RWPE2 (cell line): ENCODE measurements at places on chromosomes 1 and 21.

DNA sequence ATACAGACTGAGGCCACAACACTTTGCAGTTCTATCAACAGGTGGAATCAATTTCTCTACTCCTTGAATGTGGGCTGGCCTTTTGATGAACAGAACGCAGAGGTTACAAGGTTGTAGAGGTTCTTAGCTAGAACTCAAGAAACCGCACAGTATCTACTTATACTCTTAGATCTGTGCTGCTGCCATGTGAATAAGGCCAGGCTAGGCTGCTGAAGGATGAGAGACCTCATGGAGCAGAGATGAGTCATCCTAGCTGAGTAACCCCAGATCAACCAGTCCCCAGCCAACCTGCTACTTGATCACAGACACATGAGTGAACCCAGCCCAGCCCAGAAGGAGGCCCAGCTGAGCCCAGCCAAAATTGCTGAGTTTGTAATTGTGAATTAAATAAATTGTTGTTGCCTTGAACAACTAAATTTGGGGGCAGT, 35.3 kb upstream of the BCAR3 start:
- no peak for DNase-seq
- H3K27me3 ChIP-seq, result no peaks in the 10 kb centered on the region
- H3K4me3 ChIP-seq, result no peak overlapping the region

DNA sequence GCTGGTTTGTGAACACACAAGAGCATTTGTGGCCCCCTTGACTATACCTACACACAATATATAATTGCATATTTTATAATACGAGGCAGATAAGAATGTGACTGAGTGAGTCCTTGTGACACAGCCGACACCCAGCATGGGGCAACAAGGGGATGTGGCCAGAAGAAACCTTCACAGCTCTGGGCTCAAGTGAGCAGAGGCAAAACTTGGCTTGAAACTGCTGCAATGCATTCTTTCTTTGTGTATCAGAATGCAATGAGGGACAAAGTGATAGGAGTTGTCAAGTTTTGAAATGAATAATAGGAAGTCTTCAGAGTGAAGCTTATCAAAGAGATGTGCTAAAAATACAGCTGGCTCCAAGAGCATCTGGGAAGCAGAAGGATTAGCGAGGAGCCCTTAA, 124.0 kb upstream of the C8B start:
- no peaks in the 10 kb centered on the region for H3K4me1 ChIP-seq
- H3K27ac ChIP-seq, result no peak overlapping the region
- no peak overlapping the region for H3K4me3 ChIP-seq
- DNase-seq, result no peak

DNA sequence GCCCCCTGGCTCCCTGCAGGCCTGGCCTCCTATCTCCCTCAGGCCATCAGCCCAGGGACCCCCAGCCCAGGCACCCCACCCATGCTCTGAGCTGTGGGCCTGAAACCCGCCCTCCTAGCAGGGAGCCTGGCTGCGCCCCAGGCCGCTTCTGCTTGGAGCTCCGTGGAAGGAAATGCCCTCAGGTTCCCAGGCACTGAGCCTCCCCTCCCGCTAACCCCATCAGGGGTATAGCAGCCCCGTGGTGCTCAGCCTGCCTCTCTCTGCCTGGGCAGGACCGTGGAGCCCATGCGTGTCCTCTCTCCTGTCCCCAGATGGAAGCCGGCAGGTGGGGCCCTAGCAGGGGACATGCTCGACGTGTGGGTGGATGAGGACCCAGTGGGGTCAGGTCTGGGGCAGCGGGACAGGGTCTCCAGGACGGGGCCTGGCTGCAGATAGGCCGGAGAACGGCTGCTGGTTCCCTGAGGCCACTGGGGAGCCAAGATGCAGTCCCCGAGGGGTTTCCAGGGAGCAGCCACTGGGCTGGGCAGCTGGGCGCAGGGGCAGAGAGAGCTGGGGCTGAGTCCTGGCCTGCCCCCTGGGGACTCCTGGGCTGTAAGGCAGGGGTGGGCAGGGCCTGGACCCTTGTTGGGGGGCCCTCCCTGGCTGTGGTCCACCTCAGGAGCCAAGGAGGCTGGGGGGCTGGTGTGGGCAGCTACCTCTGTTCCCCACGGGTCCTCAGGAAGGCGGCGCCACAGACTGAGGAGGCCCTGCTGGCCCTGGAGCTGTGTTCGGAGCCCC, 75.5 kb downstream of the MORN1 start:
- H3K4me3 ChIP-seq, result no peak overlapping the region
- peak overlapping the region; percentile 71 for H3K27ac ChIP-seq
- no peak for DNase-seq
- H3K27me3 ChIP-seq, result no peaks in the 10 kb centered on the region
- H3K36me3 ChIP-seq, result no peaks in the 10 kb centered on the region
- H3K4me1 ChIP-seq, result no peaks in the 10 kb centered on the region

DNA sequence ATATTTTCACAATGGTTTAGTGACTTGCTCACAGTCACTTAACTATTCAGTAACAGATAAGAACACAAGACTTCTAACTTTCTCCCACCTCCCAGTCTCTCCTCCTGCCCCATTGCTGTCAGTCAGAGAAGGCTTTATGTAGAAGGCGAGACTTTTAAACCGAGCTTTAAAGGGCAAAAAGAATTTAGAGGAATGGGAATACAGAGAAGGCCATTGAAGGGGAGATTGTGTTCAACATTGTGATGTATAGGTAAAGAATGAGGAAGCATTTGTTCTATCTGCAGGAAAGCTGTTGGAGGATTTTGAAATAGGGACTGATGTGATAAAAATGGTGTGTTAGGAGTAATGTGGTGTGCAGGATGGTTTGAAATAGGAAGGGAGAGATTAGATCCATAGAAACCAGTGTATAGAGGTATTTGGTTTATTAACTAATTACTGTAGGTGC, 7.3 kb downstream of the POU2F1 start:
- no peak overlapping the region for H3K4me3 ChIP-seq
- DNase-seq, result no peak
- peaks cover 27% of the 10 kb centered on the region for H3K4me1 ChIP-seq
- H3K36me3 ChIP-seq, result no peaks in the 10 kb centered on the region
- H3K27me3 ChIP-seq, result no peaks in the 10 kb centered on the region

DNA sequence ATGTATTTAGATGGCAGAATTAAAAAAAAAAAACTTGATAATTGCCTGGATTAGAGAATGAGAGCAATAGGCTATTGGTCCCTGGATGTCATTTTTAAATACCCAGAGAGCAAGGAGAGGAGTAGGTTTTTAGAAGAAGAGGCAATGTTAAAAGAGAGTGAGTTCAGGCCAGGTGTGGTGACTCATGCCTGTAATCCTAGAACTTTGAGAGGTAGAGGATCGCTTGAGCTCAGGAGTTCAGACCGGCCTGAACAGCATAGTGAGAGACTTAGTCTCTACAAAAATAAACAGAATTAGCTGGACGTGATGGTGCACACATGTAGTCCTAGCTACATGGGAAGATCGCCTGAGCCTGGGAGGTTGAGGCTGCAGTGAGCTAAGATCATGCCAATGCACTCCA, 15.9 kb upstream of the MUTYH start:
- no peaks in the 10 kb centered on the region for H3K27me3 ChIP-seq
- no peak for DNase-seq
- H3K4me1 ChIP-seq, result peaks cover 10% of the 10 kb centered on the region
- H3K27ac ChIP-seq, result no peak overlapping the region
- H3K4me3 ChIP-seq, result no peak overlapping the region

DNA sequence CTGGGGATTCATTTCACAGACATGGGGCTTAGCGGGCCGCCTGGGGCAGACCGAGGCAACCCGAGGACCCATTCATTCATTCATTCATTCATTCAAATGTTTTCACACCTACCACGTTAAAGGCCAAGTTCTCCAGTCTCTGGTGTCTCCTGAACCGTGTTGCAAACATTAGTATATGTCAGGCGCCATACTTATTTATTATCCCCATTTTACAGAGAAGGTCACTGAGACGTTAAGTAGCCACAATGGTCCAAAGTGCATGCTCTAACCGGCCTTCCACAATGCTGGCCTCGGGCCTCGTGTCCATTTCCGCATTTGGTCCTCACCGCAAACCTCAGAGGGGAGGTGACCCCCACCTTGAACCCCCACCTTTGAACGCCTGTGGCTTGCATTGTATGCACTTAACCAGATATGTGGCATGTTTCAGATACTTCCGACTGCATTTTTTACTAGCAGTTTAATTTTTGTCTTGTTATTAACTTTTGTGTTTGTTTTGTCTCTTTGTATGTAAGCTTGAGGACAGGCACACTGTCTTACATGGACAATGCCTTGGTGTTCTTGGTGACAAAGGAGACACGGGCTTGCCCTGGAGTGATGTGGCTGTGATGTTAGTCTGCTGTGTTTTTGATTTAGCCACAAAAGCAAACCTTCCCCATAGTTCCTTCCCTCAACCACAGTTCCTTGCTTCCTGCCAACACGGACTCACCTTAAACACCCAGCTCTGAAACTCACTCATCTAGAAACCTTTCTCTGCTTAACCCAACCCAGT, 1.2 kb upstream of the IFFO2 start:
- H3K4me3 ChIP-seq, result no peak overlapping the region
- H3K27me3 ChIP-seq, result no peaks in the 10 kb centered on the region
- peaks cover 16% of the 10 kb centered on the region for H3K36me3 ChIP-seq
- no peak for DNase-seq
- peaks cover 15% of the 10 kb centered on the region for H3K4me1 ChIP-seq
- H3K27ac ChIP-seq, result no peak overlapping the region

GRCh38 chr1:13510499-13510898, 3.3 kb downstream of the LRRC38 start:
- H3K4me3 ChIP-seq, result no peak overlapping the region
- DNase-seq, result no peak

DNA sequence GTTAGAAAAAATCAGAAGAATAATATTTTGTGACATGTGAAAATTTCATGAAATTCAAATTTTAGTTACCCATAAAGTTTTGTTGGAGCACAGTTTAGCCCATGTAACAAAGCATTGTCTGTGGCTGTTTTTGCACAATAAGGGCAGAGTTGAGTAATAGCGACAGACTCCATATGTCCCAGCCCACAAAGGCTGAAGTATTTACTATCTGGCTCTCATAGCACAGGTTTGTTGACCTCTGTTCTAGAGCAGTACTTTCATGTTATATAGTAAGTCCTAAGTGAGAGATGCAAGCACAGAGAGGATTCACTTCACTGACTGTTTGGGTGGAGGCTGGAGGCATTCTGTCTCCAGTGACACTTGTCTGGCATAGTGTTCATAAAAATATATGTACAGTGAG, 6.8 kb downstream of the LAMC1 start:
- peaks cover 66% of the 10 kb centered on the region for H3K4me1 ChIP-seq
- peaks cover 74% of the 10 kb centered on the region for H3K36me3 ChIP-seq
- peak overlapping the region; percentile 99 for H3K27ac ChIP-seq
- no peaks in the 10 kb centered on the region for H3K27me3 ChIP-seq

DNA sequence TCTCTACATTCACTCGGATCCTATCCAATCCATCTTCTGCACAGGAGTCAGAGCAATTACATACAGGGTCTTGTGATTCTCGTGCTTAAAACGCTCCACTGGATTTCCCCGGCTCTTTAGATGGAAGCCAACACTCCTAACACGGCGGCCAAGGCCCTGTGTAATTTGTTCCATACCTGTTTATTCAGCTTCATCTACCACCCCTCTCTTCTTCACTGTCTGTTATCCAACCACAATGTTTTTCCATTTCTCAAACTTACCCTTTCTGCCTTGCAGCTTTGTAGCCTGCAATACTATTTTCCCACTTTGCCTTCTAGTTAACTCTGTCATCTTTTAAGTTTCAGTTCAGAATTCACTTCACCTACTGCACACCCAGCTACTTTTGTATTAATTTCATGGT, 249.6 kb upstream of the USP25 start:
- H3K27me3 ChIP-seq, result no peaks in the 10 kb centered on the region
- no peaks in the 10 kb centered on the region for H3K4me1 ChIP-seq
- DNase-seq, result no peak

DNA sequence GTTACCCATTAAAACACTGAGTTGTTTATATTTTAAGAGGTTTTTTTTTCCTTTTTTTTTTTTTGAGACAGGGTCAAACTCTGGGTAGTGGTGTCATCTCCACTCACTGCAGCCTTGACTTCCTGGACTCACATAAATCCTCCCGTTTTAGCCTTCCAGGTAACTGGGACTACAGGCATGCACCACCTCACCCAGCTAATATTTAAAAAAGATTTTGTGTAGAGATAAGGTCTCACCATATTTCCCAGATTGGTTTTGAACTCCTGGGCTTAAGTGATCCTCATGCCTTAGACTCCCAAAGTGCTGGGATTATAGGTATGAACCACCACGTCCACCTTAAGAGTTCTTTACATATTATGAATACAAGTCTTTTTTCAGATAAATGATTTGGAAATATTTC, 146.5 kb downstream of the COQ8A start:
- no peaks in the 10 kb centered on the region for H3K4me1 ChIP-seq
- H3K27ac ChIP-seq, result no peak overlapping the region
- H3K27me3 ChIP-seq, result no peaks in the 10 kb centered on the region
- no peak overlapping the region for H3K4me3 ChIP-seq
- no peaks in the 10 kb centered on the region for H3K36me3 ChIP-seq

DNA sequence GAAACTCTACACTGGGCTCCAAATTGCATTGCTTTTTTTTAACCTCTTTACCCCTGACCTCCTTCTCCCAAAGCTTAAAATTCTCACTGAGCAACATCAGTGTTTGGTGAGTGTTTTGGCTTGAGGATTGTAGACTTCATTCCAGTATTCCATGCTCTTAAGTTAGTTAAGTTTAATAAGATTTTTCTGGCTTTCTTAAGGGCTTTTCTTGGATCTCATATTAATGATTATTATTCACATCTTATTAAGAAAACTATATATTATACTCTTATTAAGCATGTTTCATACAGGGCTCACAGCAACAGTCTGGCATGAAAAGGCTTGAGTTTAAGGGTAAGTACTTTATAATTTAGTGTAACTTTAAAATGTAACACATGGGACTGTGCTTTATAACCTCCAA, 141.8 kb downstream of the DISP1 start:
- no peak for DNase-seq
- H3K27me3 ChIP-seq, result no peaks in the 10 kb centered on the region
- H3K4me3 ChIP-seq, result no peak overlapping the region

DNA sequence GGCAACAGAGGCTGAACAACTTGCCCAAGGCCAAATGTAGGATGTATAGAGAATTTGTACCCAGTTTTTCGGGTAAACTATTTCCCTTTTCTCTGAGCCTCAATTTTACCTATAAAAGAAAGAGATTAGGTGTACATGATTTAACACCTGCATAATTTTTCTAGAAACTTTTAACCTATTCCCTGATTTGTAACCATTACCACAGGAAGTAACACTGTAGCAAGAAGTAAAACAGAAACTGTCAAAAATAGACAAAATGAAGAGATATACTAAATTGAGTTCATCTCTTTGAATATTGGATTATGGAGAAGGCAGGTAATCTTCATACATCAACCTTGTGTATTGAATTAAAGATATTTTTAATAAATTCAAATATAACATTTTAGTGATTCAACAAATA, 136.2 kb downstream of the ZC3H11B start:
- no peaks in the 10 kb centered on the region for H3K4me1 ChIP-seq
- H3K27me3 ChIP-seq, result no peaks in the 10 kb centered on the region
- no peak for DNase-seq
- no peak overlapping the region for H3K27ac ChIP-seq

DNA sequence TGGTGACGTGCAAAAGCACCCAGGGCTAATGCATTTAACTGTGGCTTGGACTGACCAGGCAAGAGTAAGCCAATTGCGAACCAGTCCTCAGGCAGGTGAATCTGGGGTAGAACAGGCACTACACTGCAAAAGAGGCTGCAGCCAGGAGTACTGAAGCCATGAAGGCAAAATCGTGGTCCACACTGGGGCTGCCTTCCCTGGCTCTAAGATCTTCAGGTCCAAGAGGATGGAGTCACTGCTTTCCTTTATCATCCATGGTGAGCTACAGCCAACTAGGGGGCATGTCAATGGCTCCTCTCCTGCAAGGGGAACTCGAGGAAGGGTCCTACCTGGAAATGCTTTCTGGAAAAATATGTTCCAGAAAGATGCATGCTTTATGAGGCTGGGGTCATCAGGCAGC, 100.6 kb upstream of the AJAP1 start:
- H3K27me3 ChIP-seq, result no peaks in the 10 kb centered on the region
- H3K27ac ChIP-seq, result no peak overlapping the region
- H3K4me3 ChIP-seq, result no peak overlapping the region
- no peak for DNase-seq
